Fibroblast of the aortic adventitia (primary cell): ENCODE measurements at places on chromosomes 7 and 10. TPM values are rescaled to one million over a fixed set of nuclear protein-coding genes. Genes with fewer than 3 reads are reported as not detected.

Gene CLDN3
- total RNA-seq, result not detected in 2 replicates

Gene TLL2
- under 0.01 TPM in 2 replicates for total RNA-seq

GRCh38 chr7:155533827-155534690 is 12.3 kb downstream of the CNPY1 start:
- no peak for DNase-seq

GRCh38 chr7:127683776-127684681 is 32.0 kb downstream of the SND1 start:
- DNase-seq, result peak; percentile 72

Gene TMEM225B
- 0.54 TPM in 1 of 2 replicates, not detected in the other for total RNA-seq

- no peak for DNase-seq
Observed at GRCh38 chr10:88077977-88078376, 214.6 kb downstream of the PTEN start.

Gene TDRD1
- 0.25 and 0.45 TPM in 2 replicates for total RNA-seq

Gene TMEM184A
- total RNA-seq, result not detected in 2 replicates

Gene PALD1
- 0.16 and 0.18 TPM in 2 replicates for total RNA-seq

Gene SHOC2
- 63.9 and 70.1 TPM in 2 replicates for total RNA-seq

GRCh38 chr10:49767752-49768151 is 5.6 kb upstream of the OGDHL start:
- no peak for DNase-seq

DNA sequence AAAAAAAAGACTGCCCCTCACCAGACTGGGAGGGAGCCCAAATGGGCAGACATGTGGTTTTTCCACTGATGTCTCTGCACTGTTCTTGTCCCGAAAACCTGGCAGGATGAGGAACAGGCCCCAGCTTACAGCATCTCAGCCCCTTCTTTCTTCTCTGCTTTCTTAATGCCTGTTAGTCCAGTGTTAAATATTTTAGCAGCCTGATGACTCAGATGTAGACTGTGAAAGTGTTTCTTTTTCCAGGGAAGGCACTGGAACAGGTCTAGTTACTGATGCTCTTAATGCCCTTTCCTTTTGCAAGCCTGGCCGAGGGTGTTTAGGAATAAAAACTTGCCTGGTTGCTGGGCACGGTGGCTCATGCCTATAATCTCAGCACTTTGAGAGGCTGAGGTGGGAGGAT is 107.7 kb downstream of the TACC2 start:
- DNase-seq, result no peak

Gene NANOS1
- total RNA-seq, result 2.1 and 2.7 TPM in 2 replicates

Gene PAXIP1
- total RNA-seq, result 12.2 and 13.5 TPM in 2 replicates

DNA sequence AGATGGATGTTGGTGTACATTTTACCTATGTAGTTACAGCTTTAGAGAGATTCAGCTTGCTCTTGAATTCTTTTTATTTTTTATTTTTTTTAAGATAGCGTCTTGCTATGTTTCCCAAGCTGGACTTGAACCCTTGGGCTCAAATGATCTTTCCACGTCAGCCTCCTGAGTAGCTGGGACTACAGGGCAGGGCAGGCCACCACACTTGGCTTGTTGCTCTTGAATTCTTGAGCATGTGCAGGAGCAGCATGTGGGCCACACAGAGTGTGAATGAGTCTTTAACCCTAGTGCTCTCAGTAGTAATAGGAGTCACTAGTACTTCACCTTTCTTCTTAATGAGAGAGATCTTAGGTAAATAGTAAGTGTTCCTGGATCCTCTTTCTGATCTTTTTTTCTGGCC is 26.7 kb upstream of the CYCS start:
- no peak for DNase-seq

Gene SLC29A4
- total RNA-seq, result 0.49 and 0.90 TPM in 2 replicates

GRCh38 chr7:115037128-115037802 is 115.4 kb downstream of the MDFIC start:
- DNase-seq, result peak; percentile 30

- DNase-seq, result peak; percentile 65
Observed at GRCh38 chr7:135512135-135512887, 2.4 kb upstream of the CNOT4 start.

- no peak for DNase-seq
Observed at GRCh38 chr7:20350518-20350951, 19.8 kb downstream of the ITGB8 start.

Gene SFMBT2
- 0.25 and 2.0 TPM in 2 replicates for total RNA-seq

DNA sequence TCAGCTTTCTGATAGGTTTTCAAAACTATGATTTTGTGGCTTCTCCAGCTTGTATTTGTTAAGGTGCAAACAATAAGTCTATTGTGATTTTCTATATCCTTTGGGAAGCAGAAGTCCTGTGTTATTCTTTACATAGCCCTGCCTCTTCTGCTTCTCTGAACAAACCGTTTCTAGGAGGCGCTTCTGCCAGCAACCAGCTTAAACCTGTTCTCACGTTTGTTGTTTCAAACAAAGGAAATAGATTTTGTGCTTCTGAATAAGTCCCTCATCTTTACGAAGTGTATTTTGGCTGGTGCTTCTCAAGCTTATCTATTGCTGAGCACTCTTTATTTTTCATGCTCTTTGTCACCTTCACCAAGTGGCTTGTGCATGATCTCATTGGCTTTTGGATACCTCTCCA is 61.0 kb downstream of the VTI1A start:
- no peak for DNase-seq

DNA sequence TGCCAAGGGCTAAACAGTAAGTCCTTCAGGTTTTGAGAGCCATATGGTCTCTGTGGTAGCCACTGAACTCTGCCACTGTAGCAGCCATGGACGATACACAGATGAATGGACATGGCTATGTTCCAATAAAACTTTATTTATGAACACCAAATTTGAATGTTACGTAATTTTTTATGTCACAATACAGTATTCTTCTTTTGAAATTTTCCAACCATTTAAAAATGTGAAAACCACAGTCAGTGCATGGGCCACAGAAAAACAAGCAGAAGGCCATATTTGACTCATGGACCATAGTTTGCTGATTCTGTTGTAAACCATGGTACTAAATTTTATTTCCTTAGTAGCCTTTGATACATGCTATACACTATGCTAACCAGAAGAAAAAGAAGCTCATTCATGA is 361.8 kb downstream of the MAGI2 start:
- peak; percentile 27 for DNase-seq

- no peak for DNase-seq
Observed at GRCh38 chr10:69747179-69747578, 54.5 kb upstream of the COL13A1 start.

DNA sequence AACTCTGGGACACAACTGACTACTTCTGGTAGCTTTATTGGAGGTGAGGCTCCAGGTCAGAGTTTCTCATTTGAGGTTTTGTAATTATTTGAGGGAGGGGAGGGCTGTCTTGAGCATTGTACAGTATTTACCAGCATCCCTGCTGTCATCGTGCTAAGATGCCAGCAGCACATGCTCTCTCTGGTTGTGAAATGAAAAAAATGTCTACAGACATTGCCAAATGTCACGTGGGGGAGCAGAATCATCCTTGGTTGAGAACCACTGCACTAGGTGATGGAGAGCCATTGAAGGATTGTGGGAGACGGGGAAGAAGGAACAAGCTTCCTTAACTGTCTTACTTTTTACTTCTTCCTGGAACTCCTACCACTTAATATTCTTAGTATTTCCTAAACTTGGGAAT is 5.0 kb downstream of the SEPTIN7 start:
- no peak for DNase-seq

- DNase-seq, result no peak
Observed at GRCh38 chr7:30214651-30215137, 69.7 kb upstream of the ZNRF2 start.

Gene TFPI2
- 69.7 and 97.3 TPM in 2 replicates for total RNA-seq

- DNase-seq, result peak; percentile 39
Observed at GRCh38 chr10:113093188-113094113, 143.4 kb downstream of the TCF7L2 start.

- DNase-seq, result no peak
Observed at GRCh38 chr7:142772051-142772450, 1.3 kb downstream of the PRSS2 start.

Gene VSTM2A
- total RNA-seq, result not detected in 2 replicates

- DNase-seq, result no peak
Observed at GRCh38 chr10:30763918-30764317, 134.4 kb upstream of the LYZL2 start.

Gene SPDYE17
- not detected in 2 replicates for total RNA-seq

- DNase-seq, result peak; percentile 84
Observed at GRCh38 chr7:116258734-116259133, 48.4 kb downstream of the TES start.

DNA sequence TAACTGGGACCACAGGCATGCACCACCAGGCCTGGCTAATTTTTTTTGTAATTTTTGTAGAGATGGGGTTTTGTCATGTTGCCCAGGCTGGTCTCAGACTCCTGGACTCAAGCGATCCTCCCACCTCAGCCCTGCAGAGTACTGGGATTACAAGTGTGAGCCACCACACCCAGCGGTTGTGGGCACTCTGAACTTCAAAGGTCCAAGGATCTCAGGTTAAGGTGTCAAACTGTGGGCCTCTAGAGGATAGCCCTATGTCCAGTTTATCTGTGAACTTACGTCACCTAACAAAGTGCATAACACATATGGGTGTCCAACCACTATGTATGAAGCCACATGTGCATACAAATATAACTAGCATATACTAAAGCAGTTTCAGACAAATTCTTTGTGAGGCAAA is 3.2 kb upstream of the IL2RA start:
- DNase-seq, result no peak

Gene ASB10
- total RNA-seq, result not detected in 2 replicates

DNA sequence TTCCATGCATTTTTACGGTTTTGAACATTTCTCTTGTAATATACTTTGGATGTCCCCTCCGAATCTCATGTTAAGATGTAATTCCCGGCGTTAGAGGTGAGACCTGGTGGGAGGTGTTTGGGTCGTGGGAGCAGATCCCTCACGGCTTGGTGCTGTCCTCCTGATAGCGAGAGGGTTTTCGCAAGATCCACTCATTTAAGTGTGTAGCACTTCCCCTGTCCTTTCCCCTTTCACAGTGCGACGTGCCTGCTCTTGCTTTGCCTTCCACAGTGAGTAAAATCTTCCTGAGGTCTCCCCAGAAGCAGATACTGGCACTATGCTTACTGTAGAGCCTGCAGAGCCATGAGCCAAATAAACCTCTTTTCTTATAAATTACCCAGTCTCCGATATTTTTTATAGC is 6.6 kb downstream of the GPR141 start:
- DNase-seq, result no peak

DNA sequence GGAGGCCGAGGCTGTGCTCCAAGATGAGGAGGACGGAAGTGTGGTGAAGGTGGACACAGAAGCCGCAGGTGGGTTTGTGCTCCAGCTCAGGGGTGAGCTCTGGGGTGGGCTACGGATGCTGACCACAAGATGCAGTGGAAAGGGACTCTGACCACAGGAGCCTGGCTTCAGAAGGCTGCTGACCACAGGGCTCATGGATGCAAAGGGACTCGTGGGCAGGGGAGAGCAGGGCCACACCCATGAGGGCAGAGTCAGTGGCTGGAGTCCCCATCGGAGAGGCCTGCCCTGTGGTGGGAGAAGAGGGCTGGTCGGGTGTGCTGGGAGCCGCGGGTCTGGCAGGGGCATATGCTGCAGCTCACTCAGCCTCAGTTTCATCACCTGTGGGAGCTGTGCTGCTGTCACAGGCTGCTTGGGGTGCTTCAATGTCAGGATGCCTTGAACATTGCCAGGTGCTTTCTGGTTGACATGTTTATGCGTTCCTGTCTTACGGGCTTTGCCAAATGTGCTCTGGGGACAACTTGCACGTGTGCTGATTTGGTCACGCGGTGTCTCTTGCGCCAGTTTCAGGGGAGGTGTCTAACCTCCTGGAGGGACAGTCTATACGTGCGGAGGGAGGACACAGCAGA is 13.7 kb downstream of the SCART1 start:
- no peak for DNase-seq

GRCh38 chr10:112302335-112302734 is 19.1 kb downstream of the TECTB start:
- no peak for DNase-seq

DNA sequence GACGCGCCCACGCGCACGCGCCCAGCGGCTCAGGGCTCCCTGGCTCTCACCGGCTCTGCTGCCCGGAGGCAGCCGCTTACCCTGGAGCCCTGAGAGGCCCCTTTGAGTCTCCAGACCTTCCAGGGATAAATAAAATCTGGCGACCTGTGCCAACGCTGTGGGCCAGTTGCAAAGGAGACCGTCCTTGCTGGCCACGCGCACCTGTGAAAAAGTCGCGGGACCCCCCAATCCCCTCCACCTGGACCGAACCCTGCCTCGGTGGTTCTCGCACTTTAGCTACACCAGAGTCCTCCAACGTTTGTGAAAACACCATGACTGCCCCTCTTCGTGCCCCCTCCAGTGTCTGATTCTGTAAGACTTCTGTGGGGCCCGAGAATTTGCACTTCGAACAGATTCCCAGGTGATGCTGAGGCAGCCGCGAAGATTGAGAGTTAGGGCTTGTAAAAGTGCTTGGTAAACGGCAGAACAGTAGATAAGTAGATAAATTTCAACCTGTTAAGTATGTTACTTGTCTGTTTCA is 102.4 kb upstream of the SVIL start:
- no peak for DNase-seq
